GM12878 (cell line): ENCODE measurements at places on chromosomes 1 and 21.

DNA sequence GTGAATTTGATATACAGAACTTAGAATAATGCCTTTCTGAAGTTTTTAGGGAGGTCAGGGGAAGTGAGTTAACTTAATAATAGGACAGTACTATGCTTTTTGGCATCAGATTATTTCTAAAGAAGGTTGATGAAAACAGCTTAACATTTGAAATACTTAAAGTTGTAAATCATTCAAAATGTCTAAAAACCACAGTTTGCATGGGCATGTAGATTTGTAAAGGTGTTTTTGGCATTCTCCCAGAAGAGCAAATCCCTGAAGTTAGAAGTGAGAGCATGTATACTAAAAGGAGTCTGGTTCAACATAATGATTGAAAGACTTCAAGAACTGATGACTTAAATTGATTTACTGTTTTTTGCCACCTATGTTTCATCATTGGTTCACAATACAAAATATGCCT is 6.7 kb downstream of the DR1 start:
- no peak for DNase-seq

GRCh38 chr21:14589855-14590563 is 43.9 kb upstream of the SAMSN1 start:
- DNase-seq = no peak

- DNase-seq = no peak
Observed at GRCh38 chr21:29299046-29299915, 559 bp downstream of the BACH1 start.

- DNase-seq = no peak
Observed at GRCh38 chr21:39527067-39527595, 75.4 kb downstream of the SH3BGR start.

GRCh38 chr1:65092691-65093090 is 55.3 kb upstream of the AK4 start:
- no peak for DNase-seq

GRCh38 chr1:47867438-47868347 is 129.5 kb downstream of the TRABD2B start:
- no peak for DNase-seq

DNA sequence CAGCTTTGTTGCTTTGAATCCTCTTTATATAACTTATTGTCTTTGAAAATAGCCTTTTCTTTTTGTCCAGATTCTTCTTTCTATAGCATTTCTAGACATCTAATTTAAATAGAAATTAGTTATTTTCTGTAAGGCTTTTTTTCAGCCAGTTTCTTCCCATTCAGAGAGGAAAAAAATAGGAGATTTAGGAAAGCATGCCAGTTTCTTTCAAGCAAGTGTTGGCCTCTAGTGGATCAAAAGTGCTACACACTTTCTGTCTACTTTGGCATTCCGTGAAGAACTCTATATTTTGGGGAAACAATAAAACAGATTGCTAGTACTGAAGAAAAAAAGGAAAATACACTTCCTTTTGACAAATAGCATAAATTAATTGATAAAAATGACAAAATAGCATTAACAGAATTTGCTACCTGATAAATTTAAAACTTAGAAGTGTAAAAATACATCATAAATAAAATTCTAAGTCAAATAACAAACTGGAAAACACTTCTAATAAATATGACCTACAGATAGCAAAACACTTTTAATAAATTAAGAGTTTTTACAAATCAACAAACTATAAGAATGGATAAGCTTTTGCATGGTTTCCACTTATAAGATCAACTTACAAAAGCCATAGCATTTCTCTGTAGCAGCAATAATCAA is 13.1 kb upstream of the EXO1 start:
- no peak for DNase-seq

DNA sequence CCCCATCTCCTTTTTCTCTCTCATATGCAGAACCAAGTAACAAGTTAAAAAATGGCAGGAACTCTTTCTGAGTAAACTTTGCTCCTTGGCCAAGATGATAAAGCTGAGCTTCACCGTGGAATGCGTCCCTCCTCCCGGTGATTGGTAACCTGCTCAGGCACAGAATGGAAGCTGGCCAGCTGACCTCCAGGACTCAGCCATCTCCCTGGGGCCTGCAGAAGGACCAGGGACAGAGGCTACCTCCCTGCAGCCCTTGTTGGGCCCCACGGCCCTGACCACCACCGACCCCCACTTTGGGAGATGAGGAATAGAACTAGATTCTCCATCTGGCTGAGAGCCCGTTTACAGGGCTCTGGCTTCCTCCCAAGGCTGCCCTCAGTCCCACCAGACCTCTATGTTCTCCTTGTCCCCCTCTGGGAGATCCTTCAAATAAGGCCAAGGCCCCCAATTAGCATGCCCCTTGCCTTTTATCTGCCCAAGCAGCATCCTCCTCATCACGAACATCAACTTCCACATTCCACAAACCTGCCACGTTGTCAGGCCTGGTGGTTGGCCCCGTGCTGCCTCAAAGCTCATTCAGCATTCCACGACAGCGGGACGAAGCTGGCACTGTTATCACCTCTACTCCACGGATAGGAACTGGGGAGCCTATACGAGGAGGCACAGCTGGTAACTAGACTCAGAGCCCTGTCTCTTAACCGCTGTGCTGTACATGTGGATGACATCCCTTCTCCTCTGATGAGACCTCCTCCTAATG is 74.2 kb downstream of the CD34 start:
- no peak for DNase-seq

- no peak for DNase-seq
Observed at GRCh38 chr1:173530795-173531693, 53.9 kb downstream of the PRDX6 start.

GRCh38 chr21:29077651-29078090 is 4.2 kb upstream of the CCT8 start:
- peak; percentile 45 for DNase-seq

- DNase-seq = peak; percentile 60
Observed at GRCh38 chr1:91804546-91805023, 81.4 kb downstream of the TGFBR3 start.

GRCh38 chr1:171754353-171754705 is 12.5 kb upstream of the VAMP4 start:
- no peak for DNase-seq

DNA sequence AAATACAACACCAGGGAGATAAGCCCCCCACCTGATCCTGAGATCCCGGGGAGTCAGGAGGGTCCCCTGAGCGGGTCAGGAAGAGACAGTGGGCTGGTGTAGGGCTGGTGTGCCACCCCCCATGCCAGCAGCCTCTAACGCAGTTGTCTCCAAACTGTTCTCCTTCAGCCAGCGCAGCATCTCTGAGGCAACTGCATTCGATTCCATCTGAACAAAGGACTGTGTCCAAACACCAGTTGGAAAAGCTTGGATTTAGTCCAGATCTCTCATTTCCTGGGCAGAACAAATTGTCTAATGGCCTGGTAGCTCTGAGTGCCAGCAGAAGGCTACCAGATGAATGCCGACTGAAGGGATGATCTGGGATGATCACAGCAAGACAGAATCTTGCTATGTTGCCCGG is 44.1 kb upstream of the EIF4G3 start:
- DNase-seq = no peak

- no peak for DNase-seq
Observed at GRCh38 chr1:28392027-28392652, 22.6 kb downstream of the PHACTR4 start.

DNA sequence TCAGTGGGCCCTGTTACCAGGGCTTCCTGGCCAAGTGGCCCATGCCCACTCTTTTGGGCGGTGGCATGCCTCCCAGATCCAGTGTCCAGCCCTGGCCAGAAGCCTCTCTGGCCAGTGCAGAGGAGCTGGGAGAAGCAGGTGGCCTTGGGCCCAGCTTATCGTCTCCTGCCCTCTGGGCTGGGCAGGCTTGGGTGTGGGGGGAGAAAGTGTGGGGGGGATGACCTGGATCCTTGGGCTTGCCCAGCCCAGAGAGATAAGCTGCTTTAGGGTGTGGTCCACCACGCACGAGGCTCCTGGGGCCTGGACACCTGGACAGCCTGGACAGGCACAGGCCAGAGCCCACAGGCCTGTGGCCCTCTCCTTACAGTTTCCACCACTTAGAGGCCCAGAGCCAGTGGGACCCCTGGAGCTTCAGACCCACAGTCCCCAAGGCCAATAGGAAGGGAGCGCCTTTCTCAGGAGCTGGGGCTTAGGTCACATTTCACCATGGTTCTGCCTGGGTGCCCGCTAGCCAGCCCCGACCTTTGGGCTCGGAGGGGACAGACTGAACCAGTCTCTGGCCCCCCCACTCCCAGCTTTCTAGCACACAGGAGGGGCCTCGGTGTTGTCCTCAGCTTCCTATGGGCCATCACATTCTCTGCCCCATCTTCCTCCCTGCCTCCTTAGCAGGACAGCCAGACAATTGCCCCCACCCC is 1.8 kb downstream of the ESPN start:
- DNase-seq = no peak

DNA sequence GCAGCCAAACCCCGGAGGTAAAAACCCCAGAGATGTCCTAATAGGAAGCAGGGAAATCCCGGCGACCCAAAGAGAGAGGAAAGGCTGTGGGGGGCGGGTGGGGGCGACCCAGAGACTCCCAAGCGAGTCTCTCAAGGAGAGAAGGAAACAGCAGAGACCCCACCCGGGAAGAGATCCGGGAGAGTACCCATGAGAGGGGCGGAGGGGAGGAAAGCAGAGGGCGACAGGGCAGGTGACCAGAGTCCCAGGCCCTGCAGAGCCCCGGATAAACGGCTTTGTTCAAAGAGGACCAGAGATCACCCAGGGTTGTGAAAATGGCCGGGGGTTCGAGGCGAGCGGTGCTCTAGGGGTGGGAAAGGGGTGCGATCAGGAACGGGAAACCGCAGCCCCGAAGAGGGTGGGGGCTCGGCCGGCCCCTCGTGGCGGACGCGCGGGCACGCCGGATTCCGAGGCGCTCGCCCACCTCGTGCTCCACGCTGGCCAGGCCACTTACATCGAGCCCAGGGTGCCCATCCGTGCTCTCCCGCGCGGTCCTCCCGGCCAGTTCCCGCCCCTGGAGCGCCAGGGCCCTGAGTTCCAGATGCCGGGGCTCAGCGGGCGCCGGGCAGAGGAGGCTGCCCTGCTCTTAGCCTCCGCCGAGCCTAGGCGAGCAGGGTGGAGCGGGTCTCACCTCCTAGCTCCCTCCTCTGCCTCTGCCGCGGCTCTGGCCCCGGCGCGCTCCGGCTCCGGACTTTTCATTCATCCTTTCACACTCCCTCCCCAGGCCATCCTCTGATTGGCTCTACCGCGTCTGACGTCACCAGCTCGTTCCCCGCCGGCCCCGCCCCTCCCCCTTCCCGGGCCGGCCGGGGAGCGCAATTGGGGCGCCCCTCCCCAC is 52.3 kb downstream of the RHBG start:
- peak; percentile 39 for DNase-seq

DNA sequence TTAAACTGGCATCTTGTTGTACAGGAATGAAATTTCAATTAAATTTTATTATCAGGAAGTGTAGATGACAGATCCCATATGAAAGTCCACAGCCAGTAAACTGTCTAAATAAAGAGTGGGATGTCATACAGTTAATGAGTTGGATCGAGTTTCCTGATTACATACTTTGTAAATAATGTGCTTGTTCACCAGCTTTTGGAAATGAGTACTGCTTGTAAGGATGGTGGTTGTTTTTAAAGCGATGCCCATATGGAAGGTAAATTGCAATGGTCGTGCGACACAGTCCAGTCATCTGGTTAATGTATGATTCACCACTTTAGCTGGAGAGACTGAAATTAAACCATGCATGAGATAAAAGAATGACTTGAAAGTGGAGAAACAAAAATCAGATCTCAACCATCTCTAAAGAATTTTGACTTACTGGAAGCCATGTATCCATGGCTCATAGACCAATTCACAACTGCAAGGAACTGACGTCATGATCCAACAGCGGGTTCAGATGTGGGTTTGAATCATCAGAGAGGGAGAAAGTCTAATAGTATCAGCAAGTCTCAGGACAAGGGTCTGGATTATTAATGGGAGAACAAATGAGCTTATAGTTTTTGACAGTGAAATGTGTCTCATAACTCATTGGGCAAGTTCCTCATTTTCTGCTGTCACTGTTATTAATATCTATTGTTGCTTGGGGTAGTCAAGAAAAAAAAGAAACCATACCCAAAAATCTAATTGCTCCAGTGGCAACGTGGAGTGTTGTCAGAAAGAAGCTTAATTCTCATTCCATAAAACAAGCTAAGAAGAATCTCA is 49.0 kb downstream of the MAP10 start:
- DNase-seq = no peak

DNA sequence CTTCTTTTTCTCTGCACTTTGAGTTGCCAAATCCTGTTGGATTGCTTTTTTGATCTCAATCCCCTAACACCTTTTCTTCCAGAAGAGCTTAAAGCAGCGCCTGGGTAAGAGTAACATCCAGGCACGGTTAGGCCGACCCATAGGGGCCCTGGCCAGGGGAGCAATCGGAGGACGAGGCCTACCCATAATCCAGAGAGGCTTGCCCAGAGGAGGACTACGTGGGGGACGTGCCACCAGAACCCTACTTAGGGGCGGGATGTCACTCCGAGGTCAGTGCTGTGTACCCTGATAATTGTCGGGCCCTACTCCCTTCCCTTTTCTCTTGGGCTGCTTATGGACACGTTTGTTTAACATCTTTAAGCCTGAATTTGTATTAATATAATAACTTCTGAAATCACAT is 8.3 kb downstream of the CHTOP start:
- no peak for DNase-seq

DNA sequence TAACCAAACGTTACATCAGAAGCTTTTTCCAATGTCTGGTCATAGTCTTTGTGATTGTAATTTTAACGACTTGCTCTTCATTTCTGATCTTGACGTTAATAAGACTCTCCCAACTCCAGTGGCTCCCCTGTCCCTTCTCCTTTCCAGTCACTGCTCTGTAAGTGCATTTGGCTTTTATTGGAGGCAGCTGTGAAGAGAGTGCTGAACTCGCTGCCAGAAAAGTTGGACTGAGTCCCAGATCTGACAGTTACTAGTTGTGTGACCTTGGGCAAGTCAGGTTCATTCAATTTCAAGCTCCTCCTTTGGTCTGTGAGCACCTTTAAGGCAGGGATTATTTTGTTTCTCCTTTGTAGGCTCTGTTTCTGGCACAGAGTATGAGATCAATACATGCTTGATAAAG is 109.6 kb upstream of the TSPAN2 start:
- DNase-seq = no peak

GRCh38 chr21:36788120-36788638 is 89.3 kb downstream of the SIM2 start:
- no peak for DNase-seq

DNA sequence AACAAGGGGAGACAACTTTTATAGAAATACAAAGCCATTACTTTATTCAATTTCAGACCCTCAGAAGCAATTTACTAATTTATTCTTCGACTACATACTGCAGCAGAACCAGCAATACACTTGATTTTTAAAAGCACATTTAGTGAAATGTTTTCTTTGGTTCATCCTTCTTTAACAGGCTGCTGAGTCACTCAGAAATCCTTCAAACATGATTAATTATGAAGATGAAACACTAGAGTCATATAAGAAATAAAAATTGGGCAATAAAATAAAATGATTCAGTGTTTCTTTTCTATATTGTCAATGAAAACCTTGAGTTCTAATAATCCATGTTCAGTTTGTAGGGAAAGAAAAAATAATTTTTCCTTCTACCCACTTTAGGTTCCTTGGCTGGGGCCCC is 47.0 kb downstream of the CHML start:
- DNase-seq = no peak

- no peak for DNase-seq
Observed at GRCh38 chr1:230268371-230269170, 157.6 kb downstream of the PGBD5 start.

GRCh38 chr1:94973309-94973922 is 46.5 kb upstream of the CNN3 start:
- DNase-seq = no peak
